ENCODE measurements at places on chromosomes 1 and 21. TPM values are rescaled to one million over a fixed set of nuclear protein-coding genes. Genes with fewer than 3 reads are reported as not detected.

The RHOC gene
- total RNA-seq, result 652 TPM

- no peak for DNase-seq
Observed at GRCh38 chr1:46804027-46804889, 5.4 kb downstream of the CYP4B1 start.

The CYP4A22 gene
- total RNA-seq, result not detected

GRCh38 chr1:209756615-209757445 lies 977 bp downstream of the TRAF3IP3 start:
- no peak for DNase-seq

The HMCN1 gene
- total RNA-seq, result 10.3 TPM

The CD1D gene
- total RNA-seq, result not detected

- no peak for DNase-seq
Observed at GRCh38 chr1:230730977-230731376, 16.2 kb upstream of the CAPN9 start.

GRCh38 chr1:6580593-6581409 lies 1.0 kb downstream of the ZBTB48 start:
- DNase-seq, result peak; percentile 30

The TMEM61 gene
- total RNA-seq, result not detected

GRCh38 chr1:6460301-6461050 lies 5.5 kb downstream of the TNFRSF25 start:
- no peak for DNase-seq

DNA sequence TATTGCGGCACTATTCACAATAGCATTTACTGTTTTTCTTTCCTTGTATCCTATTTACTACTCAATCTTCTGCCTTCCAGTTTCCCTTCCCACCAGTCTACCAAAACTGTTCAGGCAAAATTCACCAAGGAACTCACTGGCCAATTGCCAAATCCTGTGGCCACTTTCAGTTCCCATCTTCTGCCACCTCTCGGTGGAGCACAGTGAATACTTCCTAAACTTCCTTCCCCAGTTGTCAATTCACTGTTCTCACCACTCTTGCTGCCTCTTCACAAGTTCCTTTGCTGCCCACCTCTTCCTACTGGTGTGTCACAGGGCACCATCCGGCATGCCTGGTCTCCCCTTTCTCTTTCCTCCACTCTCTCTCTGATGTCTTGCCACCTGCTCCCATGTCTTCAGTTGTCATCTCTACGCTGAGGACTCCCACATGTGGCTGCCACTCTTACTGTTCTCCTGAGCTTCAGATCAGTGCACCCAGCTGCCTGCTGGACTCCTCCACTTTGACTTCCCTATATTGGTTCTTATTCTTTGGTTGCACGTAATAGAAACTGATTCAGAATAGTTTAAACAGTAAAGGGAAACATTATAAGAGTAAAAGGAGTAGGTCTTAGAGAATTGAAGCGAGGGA lies 114.4 kb downstream of the PIK3R3 start:
- DNase-seq, result no peak

GRCh38 chr1:228530086-228530758 lies 43.0 kb downstream of the RNF187 start:
- DNase-seq, result no peak

DNA sequence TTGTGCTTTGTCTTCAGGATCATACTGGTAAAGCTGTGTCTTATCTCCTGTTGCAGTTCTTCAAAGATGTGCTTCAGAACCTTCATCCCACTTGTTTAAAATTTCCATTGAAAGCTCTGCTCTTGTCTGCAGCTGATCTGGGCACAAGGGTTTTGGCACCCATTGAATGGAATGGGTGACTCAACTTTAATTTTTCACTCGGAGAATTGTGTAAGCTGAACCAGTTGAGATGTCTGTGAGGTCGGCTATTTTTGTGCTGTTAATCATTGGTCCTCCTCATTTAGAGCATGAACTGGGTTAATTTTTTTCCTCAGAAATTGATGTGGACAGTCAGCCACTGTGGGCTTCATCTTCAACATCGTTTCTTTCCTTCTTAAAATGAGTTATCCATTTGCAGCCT lies 252.1 kb downstream of the TM2D1 start:
- DNase-seq, result no peak

- DNase-seq, result peak; percentile 80
Observed at GRCh38 chr1:94247138-94248094, 10.0 kb upstream of the ARHGAP29 start.

GRCh38 chr1:248873409-248873992 lies 14.6 kb upstream of the ZNF692 start:
- DNase-seq, result peak; percentile 99

The ATXN7L2 gene
- total RNA-seq, result 3.8 TPM

GRCh38 chr1:180522213-180522515 lies 19.8 kb upstream of the ACBD6 start:
- no peak for DNase-seq

The GJA9 gene
- total RNA-seq, result not detected

DNA sequence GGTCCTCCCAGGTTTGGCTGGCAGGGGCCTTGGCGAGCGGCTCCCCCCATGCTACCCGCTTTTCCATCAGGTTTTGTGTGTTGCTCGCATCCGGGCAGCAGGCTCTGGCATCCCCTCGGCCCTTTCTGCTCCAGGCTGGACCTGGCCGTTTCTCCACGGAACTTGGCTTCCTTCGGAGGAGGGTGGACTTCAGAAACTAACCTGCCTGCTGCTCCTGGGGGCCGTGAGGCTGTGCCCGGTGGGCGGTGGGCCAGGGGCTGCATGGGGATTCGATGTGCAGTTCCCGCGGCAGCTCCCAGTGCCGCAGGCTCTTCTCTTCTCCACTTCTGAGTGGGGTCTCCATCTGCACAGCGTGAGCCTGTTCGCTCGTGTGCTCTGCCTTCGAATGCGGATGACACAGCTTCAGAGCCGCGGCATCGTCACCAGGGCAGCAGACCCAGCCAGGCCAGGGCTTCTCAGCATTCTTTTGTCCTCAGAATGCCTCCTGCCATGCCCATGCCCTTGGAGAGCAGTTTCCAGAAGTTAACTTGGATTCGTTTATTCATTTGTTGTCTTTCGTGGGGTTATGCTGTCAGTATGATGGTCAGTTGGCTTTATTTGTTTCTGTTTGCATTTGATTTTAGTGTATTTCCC lies 36.4 kb downstream of the PRKCZ start:
- no peak for DNase-seq

Data from endothelial cell of umbilical vein (primary cell).